ENCODE measurements at places on chromosomes 2 and 18.

- no peak for DNase-seq
Observed at GRCh38 chr18:41928581-41928980, 26.5 kb upstream of the PIK3C3 start.

GRCh38 chr2:160974803-160975202 lies 185.4 kb upstream of the TANK start:
- DNase-seq = no peak

- no peak for DNase-seq
Observed at GRCh38 chr2:189232759-189233406, 53.3 kb upstream of the COL5A2 start.

DNA sequence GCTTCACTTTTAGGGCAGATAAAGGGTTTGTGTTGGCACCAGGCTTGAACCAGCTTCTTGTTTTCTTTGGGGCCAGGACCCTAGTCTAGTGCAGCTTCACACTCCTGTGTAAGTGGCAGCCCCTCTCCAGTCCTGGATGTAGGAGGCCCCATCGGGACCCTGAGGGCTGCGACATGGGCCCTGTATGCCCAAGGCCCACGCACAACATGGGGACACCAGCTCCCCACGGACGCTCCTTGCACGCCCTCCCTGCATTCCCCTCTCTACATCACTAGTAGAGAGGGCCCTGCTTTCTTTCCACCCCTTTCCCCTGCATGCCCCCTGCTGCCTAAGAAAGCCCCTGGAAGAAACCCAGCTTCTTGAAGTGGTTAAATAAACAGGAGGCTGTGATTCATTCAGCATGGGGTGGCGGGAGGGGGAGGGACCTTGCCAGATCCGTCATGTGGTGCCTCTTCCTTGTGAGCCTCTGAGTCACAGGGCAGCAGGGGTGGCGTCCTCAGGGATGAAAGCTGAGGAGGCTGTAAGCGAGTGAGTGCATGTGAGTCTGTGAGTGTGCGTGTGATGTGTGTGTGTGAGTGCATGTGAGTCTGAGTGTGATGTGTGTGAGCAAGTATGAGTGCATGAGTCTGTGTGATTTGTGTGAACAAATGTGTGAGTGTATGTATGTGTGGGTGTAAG lies 42.5 kb downstream of the COPS8 start:
- peak; percentile 13 for DNase-seq

DNA sequence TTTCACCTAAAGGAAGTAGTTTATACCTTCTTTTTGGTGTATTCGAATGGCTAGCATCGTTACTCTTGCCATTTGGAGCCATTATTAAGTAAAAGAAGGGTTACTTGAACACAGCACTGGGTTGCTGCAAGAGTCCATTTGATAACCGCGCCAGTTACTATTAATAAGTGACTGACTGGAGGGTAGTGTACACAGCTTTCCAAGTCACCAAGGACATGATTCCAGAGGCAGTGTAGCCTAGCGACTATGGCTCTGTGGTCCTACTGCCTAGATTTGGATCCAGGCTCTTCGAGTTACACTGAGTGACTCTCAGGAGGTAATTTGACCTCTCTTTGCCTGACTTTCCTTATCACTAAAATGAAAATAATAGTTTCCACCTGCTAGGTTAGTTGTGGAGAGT lies 206.8 kb downstream of the MEIS1 start:
- DNase-seq = no peak

- no peak for DNase-seq
Observed at GRCh38 chr2:240201866-240202265, 61.4 kb upstream of the OTOS start.

GRCh38 chr2:204065566-204065965 lies 129.0 kb downstream of the ICOS start:
- DNase-seq = no peak

- no peak for DNase-seq
Observed at GRCh38 chr2:26276484-26277227, 31.9 kb downstream of the HADHB start.

GRCh38 chr2:110744429-110744828 lies 12.1 kb downstream of the ACOXL start:
- DNase-seq = no peak

DNA sequence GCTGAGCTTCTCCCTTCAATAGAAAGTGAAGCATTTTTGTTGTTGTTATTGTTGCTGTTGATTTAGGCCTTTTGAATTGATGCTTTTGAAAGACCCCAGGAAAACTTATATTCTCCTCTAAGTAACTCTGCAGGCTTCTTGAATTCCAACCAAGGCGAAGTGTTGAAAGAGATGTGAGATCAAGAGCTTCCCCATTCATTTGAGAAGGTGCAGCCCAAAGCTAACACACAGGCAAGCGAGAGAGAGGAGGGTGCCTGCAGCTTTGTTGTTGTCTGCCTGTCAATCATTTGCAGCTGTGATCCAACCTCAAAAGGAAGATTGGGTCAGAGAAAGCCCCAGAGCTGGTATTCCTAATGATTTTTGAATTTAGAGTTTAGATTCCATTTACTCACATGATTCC lies 963.6 kb upstream of the CNTNAP5 start:
- DNase-seq = no peak

DNA sequence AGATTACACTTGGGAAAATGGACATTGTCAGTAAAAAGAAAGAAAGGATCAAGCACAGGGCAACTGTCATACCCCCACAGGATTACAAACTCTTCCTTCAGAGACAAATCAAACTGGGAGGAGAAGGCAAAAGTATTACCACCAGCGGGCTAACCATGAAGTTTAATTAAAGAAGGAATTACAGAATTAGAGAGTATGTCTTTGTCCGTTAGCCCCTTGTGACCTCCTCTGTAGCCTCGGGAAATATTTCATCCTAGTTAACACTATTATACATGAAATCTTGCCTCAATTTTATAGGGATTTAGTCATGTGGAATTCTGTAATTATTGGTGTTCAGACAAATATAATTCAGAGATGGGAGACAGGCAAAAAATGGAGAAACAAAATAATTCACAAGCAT lies 60.7 kb downstream of the PAX3 start:
- no peak for DNase-seq

GRCh38 chr2:146874260-146874658 lies 970.6 kb upstream of the ACVR2A start:
- no peak for DNase-seq

GRCh38 chr2:105873721-105874120 lies 129.0 kb downstream of the NCK2 start:
- DNase-seq = no peak

DNA sequence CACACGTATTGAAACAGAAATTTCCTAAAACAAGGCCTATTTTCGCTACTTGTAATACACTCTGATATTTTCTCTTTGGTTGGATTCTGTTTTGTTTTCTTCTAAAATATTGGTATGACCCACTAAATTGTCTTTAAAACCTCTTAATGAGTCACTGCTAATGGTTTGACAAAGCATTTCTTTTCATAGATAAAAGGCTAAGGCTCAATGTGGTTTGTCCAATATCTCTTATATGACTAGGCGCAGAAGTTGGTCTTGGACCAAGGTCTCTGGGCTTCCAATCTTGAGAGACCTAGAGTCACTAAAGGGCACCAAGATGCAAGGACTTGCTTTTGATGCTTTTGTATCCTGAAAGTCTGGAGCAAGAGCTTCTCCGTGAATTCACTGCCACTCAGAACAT lies 498.2 kb upstream of the TCF4 start:
- no peak for DNase-seq

DNA sequence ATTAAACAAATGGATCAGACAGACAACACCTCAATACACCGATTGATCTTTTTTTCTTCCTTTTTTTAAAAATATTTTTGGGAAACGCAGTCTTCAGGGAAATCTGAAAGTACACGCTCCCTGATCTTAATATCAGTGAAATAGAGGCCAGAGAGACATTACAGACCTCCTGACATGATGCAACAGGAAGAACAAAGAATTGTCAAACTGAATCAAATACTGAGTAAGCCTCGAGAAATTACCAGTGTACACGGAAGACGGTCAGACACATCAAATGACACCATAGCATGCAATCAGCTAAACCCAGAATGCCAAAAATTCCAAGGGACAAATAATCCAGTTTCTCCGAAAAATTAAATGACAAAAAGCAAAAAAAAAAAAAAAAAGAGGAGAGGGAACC lies 80.2 kb upstream of the NFU1 start:
- no peak for DNase-seq

GRCh38 chr2:81513328-81513727 lies 1208.8 kb upstream of the LRRTM1 start:
- no peak for DNase-seq

DNA sequence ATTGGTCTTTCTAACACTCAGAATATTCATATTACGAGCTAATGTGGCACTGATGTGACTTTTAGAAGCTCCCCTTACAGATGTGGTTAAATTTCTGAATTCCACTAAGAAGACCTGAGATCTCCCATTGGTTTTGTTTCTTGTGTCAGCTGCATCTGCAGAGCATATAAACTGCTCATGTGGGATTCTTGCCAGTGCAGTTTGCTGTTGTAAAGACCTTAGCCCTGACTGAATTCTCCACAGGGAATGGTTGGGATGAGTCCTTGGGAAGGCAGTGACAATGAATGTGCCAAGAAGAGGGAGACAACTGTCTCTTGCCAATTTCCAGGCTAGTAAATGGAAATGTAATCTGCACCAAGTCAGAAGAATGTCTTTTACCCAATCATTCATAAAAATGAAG lies 94.1 kb downstream of the PTPRM start:
- no peak for DNase-seq

DNA sequence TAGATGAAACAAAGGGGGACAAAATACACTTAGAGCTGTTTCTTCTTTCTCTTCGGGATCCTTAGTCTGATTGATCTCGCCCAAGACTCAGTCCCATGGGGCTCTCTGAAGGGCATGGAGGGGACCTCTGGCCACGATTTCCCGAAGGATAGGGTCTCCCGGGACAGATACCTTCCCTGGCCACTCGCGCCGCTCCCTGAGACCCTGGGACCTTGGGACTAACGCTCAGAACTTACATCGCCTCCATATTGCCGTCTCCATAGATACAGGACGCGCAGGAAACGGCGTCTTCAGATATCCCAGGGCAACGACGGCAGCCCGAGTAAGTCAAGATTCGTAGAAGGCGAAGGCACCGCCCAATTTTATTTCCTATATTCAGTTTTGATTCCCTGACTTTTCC lies at the start of gene CFAP65:
TSS of gene CFAP65 (minus strand) at position 265 of the 400 bp plus-strand sequence. CDS start 2,468 bp downstream, outside the sequence.
- DNase-seq = peak; percentile 59

DNA sequence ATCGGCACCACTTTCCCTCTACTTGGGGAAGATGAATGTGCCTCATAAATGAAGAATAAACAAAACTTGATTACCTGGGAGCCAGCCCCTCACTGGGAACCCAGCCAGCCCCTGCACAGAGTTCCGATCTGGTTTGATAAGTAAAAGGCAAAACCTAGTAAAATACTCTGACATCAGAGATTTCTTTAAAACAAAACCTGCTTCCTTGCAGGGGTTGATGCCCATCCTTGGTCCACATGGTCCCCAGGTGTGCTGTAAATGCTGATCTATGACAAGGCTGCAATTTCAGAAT lies 218.8 kb upstream of the APCDD1 start:
- no peak for DNase-seq

Measured in hypothalamus (tissue), 51 donors.